ENCODE measurements at places on chromosomes 12 and 14. TPM values are rescaled to one million over a fixed set of nuclear protein-coding genes. Genes with fewer than 3 reads are reported as not detected.

Gene CYP27B1
- 6.6 TPM for total RNA-seq

Gene WASHC3
- 36.1 TPM for total RNA-seq

Gene RTL1
- not detected for total RNA-seq

Gene PDZRN4
- total RNA-seq, result not detected

Gene TRMT61A
- total RNA-seq, result 8.8 TPM

Gene ZBTB42
- 2.0 TPM for total RNA-seq

Gene MGAT2
- total RNA-seq, result 32.2 TPM

Gene CLEC2A
- total RNA-seq, result not detected

Gene KCNC2
- not detected for total RNA-seq

Gene ACOT6
- total RNA-seq, result 0.18 TPM

Gene ACVR1B
- 10.1 TPM for total RNA-seq
